ENCODE measurements at places on chromosomes 2 and 18.
A peak's percentile ranks its signal among the peaks of the same experiment; 100 is the strongest.

DNA sequence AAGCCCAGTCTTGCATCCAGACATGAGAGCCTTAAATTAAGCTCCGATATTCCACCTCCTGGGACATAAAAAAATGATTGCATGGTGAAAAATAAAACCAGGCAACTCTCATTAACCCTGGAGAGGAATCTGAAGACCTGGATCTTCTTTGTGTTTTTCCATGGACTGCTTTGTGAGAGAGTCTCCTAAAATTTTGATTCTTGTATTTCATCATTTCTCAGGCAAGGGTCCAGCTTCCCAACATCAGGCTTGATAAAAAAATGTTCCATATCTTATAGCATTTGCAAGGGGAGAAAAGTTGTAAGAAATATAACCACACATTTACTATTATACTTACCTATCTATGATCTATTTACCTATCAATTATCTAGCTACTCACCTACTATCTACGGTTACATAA is 327.5 kb upstream of the SPHKAP start:
- DNase-seq: no peak

GRCh38 chr18:36411745-36412168 is 114.2 kb downstream of the FHOD3 start:
- DNase-seq: peak; percentile 62

DNA sequence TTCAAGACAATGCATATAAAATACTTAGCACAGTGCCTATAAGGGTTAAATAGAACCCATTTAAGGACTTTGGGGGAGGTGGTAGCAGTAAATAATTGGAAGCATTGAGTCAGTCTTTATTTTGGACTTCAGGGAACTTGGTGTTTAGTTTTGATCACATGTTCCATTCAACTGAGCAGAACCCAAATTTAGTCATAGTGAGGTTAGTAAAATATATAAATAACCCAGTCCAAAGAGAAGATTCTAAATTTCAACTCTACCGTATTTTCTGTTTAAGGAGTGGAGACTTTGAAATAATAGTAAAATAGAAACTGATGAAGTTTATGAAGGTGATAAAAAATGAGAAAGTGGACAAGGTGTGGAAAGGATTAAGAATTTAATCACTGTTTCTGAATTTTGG is 19.7 kb downstream of the TWSG1 start:
- no peak for DNase-seq

- DNase-seq: no peak
These were observed 8.6 kb downstream of the FAM124B start for GRCh38 chr2:224393157-224393872.

DNA sequence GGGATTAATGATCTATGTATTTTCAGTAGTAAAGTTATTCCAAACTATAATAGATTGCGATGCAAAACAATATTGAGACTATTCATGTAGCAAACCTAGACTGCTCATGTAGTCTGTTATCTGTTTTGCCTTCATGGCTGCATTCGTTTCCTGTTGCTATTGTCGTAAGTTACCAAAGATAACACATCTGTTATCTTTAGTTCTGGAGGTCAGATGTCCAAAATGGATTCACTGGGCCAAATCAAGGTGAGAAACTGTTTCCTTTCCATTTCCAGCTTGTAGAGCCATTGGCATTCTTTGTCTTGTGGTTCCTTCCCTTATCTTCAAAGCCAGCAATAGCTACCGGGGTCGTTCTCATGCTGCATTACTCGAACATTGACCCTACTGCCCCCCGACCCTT is 20.9 kb downstream of the ITGAV start:
- no peak for DNase-seq

- DNase-seq: no peak
These were observed 80.3 kb downstream of the INSIG2 start for GRCh38 chr2:118168615-118169014.

- no peak for DNase-seq
These were observed 118.4 kb downstream of the ALK start for GRCh38 chr2:29802986-29803385.

DNA sequence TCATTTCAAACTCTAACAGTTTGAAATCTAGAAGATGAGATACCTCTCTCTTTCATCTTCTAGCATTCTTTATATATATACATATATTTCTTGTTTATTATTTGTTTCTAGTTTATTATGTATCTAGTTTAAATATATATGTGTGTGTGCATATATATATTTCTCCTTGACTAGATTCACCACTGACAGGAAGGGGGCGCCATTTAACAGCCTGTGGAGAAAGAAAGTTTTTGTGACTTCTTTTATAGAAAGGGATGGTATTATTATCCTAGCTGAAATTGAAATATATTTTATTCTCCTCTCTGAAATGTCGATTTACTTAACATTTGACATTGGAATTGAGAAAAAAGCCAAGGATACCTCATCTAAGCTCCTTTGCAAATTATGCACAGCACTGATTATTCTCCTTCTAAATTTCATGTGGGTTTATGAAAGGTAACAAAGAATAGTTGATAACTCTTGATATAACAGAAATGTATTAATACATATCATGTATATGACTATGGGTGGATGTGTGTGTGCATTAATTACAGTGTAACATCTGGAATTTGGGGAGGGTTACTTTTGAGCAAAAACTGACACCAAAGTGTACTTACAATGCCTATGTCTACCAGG is 160.7 kb upstream of the NT5C1B start:
- peak; percentile 68 for DNase-seq

- DNase-seq: no peak
These were observed 47.3 kb upstream of the ATP6V1B1 start for GRCh38 chr2:70888366-70888922.

- DNase-seq: peak; percentile 85
These were observed 21.3 kb downstream of the HNRNPLL start for GRCh38 chr2:38581193-38582147.

- peak; percentile 87 for DNase-seq
These were observed 20.6 kb downstream of the RPL37A start for GRCh38 chr2:216519154-216519762.

GRCh38 chr2:163887182-163887581 is 151.4 kb upstream of the FIGN start:
- DNase-seq: no peak

- DNase-seq: no peak
These were observed 628 bp downstream of the SH2D6 start for GRCh38 chr2:85419009-85419675.

DNA sequence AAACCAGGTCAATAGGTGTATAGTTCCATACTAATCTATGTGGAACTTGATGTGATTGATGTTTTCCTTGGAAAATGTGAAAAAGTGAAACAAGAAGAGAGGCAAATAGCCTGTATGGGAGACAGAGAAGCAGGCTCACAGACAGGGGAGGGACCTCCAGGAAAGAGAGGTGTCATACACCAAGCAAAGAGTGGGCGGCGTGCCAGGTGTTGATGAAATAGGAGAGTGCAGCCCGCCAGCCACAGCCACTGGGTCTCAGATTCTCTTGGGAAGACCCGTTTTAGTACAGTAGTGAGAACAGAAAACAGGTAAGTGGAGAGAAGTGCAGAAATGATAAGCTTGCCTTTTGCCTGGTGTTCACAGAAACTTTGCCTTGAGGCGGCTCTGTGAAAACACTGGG is 301.9 kb downstream of the ZNF407 start:
- peak; percentile 43 for DNase-seq

DNA sequence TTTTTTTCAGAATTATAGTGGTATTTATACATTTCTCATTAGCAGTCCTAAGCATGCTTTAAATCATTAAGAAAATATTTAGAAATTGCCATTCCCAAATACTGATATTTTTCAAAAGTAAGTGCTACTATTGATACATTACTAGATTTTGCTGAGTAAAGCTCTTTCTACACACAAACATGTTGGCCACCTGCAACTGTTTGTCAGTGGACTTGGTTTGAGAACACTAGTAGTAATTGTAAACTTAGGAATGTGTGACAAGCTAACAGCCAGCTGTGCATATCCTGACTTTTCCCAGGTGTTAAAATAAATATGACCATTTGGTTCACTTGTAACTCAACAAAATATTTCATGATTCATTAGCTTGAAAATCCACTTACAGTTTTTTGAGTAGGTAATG is 103.1 kb downstream of the MSTN start:
- DNase-seq: no peak

- DNase-seq: no peak
These were observed 20.4 kb upstream of the KCNS3 start for GRCh38 chr2:17858064-17858463.

DNA sequence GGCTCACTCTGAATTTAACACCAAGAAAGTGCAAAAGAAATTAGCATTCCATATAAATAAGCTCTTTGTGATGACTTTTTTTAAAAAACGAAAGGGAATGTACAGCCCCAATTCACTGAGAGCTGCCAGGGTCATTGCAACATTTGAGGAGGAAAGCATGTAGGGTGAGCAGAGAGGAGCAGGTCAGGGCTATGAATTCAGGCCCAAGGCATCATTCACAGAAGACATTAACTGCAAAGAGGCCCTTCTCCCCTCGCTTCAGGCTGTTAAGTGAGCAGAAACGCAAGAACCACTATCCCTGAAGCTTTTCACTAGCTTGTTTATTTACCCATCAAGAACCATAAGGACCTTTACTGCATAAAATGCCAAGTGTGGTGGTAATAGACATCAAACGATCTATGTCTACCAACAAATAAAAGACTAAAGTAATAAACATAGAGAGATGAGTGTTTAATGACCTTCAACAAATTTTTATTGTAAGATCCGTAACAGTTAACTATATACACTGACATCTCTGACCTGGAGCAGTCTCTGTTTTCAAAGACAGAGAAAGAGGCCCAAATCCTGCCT is 333.1 kb upstream of the HNRNPA3 start:
- no peak for DNase-seq

- DNase-seq: no peak
These were observed 49.1 kb upstream of the CALCRL start for GRCh38 chr2:187497140-187497539.

- DNase-seq: no peak
These were observed 226.2 kb downstream of the SLC8A1 start for GRCh38 chr2:40225670-40226210.

- peak; percentile 37 for DNase-seq
These were observed 572 bp downstream of the RPS27A start for GRCh38 chr2:55232863-55233657.

DNA sequence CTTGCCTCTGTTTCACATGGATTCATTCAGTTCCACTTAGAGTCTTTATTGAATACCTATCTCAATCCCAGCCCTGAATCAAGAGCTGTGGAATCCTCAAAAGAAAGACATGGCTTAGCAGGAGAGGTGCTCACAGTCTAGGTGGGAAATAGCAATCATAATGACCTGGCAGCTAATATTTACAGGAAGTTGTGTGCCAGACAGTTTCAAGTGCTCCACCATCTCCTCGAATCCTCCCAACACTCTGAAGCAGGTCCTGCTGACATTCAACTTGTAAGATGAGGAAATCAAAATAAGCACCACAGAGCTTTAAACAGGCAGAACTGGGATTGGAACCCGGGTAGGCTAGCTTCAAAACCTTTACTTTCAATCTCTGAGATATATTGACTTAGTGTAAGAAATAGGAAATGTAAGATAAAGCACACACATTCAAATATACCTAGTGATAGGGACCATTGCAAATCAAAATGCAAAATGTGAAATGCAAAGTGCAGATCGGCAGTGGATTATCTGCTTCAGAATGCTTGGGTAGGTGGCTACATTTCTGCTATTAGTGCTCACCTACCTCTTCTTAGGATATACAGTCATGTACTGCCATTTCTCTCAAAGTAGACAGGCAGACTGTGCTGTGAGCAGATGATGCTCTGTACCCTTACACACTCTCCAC is 182.0 kb downstream of the PRKCE start:
- DNase-seq: no peak

GRCh38 chr2:24073816-24074215 is 2.3 kb downstream of the SF3B6 start:
- DNase-seq: no peak

GRCh38 chr2:66428986-66429612 is 5.8 kb upstream of the MEIS1 start:
- DNase-seq: peak; percentile 78

DNA sequence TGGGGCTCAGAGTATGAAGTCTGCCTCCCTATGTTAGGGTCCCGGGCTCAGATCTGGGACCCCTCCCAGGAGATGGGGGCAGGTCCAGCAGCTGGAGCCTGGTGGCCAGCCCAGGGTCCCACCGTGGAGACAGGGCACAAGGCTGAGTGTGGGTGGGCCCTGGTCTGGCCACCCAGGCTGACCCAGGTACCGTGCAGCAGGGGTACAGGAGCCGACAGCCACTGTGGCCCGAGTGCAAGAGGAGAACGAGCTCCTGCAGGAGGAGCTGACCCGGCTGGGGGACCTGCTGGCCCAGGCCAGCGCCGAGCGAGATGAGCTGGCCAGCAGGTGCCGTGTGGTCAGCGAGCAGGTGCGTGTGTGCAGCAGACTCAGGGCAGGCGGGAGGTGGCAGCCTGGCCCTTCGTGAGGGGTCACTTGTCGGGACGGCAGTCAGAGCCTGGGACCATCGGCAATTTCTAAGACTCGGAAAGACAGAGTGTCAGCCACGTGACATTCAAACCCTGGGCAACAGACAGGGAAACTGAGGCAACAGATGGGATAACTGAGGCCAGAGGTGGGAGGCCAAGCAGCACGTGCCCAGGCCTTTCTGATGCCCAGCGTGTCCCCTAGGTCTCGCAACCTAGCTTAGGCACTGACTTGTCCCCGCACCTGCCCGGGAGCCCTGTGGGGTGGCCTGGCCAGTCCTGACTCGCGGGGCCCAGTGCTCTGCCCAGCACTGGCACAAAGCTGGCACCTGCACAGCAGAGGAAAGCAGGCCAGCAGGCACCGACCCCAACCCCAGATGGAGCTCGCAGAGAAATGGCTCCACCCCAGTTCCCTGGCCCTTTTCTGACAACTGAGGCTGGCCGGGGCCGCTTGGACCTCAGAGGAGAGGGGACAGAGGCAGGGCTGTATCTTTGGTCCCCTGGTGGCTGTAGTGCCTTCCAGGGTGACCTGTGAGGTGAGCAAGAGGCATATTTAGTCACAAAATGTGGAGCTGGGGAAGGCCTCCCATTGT is 13.9 kb downstream of the CROCC2 start:
- DNase-seq: no peak

GRCh38 chr2:152611458-152612231 is 105.6 kb downstream of the PRPF40A start:
- peak; percentile 91 for DNase-seq

DNA sequence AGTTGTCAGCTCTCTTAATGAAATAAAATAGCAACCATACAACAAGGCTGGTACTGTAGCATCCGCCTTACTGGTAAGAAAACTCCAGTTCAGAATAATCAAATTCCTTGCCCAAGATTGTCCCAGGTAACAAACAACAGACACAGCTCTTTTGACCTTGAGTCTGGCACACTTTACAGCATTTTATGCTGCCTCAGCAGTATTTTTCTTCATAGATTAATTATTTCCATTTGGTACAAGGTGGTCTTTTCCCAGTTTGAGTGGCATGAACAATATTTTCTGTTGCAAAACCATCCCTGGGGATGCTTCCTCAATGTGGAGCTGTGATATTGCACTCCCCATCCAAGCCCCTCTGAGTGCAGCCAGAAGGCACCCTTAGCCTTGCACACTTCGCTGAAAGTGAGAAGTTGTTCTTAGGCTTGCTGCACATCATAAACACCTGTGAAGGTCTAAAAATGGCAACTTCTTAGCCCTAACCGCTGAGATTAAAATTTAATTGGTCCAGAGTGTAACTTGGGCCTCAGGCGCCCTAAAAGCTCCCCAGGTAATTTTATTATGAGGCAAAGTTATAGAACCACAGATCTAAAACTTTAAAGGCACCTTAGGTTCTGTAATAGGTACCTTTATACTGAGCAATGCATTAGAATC is 523.3 kb downstream of the CMPK2 start:
- DNase-seq: no peak
